Activated CD8-positive, alpha-beta memory T cell treated with anti-CD3 and anti-CD28 coated beads for 24 hours (primary cell): ENCODE measurements at places on chromosomes 3 and 15.

- DNase-seq = peak; percentile 75
These were observed 757.0 kb upstream of the NECTIN3 start for GRCh38 chr3:110314512-110315114.

- DNase-seq = no peak
These were observed 372.1 kb downstream of the MAGI1 start for GRCh38 chr3:65666448-65667091.

DNA sequence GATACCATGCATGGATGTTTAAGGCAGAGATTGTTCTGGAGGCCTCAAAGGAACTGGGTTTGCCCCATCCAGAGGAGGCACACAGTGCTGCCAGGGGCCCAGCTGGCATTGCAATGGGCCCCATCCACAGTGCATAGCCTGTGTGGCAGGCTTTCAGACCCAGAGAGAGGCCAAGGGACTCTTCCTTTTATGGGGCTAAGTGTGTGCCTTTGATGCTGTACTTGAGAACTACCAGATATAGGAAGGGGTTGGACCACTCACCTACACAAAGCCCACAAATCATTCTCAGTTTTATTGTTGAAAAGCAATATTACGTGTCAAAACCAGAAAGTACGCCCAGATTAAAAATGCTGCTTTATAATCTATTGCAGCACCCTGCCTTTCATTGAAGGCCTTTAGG, 134.9 kb downstream of the EPHB1 start:
- no peak for DNase-seq

DNA sequence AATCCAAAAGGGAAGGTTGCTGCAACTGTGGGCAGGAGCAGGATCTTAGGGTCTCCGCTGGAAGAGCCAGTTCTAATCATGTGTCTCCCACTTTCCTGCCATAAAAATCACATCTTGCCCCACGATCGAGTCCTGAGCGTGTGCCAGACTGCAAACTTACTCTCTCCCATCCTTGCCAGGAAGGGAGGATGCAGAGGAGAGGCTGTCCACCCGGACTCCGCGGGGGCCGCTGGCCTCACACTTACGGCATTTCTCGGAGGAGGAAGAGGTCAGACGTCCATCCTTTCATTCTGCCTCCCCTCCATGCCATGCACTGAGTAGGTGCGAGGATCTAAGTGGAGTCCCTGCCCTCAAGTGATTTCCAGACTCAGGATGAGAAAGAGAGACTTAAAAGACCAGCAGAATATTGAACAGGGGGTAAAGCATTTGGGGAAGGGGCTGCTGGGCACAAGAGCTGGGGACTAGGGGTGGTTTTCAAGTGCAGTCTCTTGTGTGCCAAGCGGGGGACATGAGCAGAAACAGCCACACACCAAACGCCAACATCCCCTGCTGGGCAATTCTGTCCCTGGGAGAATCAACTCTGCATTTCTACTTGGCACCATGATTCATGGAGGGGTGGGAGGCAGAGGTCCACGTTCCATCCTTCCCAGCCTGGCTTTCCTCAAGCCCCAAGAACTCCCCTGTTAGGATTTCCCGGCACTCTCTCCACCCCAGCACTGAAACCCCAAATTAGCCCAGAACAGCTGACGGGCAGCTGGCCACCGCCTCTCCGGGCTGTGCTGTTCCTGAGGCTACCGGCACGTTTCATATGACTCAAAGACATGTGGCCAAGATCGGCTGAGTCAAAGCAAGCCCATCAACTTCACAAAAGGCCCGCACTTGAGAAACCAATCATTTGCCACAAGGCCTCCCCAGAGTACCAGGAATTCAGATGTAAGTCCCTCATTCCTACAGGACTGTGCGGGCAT, 11.6 kb downstream of the OXTR start:
- peak; percentile 38 for DNase-seq

- no peak for DNase-seq
These were observed 6.3 kb downstream of the PXYLP1 start for GRCh38 chr3:141237701-141238521.

DNA sequence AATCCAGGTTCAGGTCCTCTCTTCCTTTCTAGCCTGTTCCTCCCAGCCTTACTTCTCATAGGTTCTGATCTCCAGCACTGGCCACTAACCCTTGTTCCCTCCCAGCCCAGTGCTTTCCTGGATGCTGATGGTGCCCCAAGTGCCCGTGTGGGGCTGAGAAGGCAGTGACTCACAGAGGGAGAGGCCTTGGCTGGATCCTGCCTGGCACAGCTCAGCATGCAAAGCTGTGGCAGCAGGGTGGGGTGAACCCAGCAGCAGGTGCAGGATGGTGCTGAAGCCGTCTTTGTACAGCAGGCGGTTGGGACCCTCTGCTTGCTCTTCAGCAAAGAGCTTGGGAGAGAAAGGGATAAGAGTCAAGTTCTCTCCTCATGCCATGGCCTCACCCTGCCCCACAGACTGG, 7.6 kb downstream of the LPCAT4 start:
- no peak for DNase-seq

DNA sequence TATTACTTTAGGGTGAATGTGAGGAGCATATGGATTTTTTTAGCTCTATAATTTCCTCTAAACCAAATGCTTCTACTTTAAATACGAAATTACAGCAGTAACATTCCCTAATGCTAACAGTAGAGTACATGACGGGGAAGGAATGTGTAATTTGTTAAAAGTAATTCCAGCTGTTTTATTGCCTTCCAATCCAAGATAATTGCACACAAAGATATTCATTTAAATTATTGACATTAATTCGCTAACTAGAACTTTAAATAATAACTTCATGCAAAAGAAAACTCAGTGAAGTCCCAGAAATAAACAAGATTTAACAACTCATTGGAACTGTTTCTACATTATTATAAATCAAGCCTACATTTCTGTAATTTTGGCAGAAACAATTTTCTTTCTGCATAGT, 261.4 kb upstream of the CFAP20DC start:
- no peak for DNase-seq

- peak; percentile 9 for DNase-seq
These were observed 50.4 kb upstream of the SYN2 start for GRCh38 chr3:11953778-11954177.

DNA sequence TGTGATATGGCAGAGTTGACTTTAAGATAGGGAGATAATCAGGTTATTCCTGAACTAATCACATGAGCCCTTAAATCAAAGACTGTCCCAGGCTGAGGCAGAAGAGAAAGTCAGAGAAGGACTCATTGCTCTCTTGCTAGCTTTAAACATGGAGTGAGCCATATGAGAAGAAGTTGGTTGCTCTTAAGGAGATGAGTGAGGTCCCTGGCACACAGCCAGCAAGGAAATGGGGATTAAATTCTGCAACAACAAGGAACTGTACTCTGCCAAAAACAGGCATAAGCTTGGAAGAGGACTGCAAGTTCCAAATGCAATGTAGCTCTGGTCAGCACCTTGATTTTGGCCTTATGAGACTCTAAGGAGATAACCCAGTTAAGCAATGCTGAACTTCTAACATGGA, 457.0 kb downstream of the PLOD2 start:
- no peak for DNase-seq

GRCh38 chr3:45041666-45042065, 15.6 kb downstream of the CLEC3B start:
- DNase-seq = no peak

DNA sequence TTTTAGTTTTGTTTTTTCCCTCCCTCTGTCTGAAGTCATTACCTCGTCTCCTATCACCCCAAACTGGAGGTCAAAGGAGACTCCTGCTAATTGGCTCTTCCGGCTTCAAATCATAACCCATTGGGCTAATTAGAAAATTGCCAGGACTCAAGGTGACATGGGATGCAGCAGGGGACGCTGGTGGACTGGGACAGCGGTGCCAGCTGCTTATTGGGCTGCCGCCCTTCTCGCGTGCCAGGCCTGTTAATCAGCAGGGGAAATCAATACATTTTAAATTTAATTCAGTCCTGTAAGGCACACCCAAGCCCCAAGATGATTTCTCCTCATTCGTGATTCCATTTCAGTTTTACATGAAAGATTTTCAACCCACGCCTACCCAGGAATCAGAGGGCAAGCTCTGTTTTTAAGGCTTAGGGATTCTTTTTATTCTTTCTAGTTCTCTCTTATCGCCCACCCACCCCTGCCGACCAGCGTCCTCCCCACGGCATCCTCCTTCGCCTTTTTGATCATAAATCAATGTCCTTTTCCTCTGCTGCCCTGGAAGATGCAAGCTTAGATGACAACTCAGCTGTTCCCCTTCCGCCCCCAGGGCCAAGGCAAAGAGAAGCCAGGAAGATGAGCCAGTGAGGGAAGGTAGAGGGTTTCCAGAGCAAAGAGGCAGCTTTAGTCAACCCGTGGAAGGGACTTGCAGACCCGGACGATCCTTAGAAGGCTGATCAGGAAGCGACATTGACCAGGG, 329.6 kb downstream of the UACA start:
- no peak for DNase-seq
